ENCODE measurements at places on chromosomes 12 and 14.

DNA sequence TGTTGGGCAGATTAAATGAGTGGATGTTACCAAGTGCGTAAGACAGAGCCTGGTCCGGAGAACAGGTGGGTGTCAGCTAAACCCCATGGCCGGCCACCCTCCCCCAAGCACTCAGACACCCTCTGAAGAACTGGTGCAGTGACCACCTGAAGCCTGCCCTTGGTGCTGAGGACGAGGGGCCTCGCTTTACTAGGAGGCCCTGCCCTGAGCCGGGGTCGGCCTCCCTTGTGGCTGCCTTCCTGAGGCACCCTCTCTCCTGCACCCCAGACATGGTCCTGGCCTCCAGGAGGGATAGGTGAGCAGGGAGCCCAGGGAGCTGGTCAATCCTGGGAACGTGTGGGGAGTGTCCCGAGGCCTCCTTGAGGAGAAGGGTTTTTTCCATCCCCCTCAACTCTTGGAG is 4.9 kb upstream of the KIF26A start:
- no peak for DNase-seq

DNA sequence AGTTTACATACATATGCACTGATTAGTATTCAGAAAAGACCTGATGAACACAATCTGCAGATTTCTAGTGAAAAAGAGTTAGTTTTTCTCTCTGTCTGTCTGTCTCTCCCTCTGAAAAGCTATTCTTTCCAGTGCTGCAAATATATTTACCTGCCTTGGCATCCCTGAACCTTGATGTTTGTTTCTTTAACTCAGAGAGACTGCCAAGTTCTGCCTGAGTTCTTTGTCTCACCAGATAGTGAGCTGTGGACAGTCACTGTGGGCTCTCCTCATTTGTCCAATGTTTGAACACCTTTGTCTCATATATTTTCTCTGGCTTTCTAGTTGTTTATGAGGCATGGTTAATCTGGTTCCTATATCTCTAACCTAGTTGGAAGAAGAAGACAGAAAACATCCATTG is 250.4 kb downstream of the SOX5 start:
- DNase-seq, result no peak

DNA sequence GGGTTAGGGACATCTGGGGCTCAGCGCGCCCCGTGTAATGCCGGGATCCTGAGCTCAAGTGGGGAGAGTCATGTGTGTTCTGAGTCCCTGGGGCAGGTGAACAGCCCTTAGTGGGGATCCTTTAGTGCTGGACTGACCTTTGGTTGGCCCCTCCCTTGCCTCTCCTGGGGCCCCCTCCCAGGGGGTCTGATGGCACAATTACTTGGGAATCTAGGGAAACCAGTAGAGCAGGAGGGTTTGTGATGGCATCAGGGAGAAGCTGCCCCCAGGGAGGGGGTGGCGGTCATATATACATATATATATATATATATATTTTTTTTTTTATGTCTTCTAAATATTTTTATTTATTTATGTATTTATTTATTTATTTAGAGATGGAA is at the start of gene MORN3:
TSS of gene MORN3 (minus strand) at position 134 of the 380 bp plus-strand sequence. CDS start 171 bp downstream, outside the sequence.
- no peak for DNase-seq

- DNase-seq, result no peak
Observed at GRCh38 chr12:27859648-27860047, 79.6 kb upstream of the MANSC4 start.

GRCh38 chr14:105479431-105480158 is 5.0 kb downstream of the CRIP2 start:
- no peak for DNase-seq

DNA sequence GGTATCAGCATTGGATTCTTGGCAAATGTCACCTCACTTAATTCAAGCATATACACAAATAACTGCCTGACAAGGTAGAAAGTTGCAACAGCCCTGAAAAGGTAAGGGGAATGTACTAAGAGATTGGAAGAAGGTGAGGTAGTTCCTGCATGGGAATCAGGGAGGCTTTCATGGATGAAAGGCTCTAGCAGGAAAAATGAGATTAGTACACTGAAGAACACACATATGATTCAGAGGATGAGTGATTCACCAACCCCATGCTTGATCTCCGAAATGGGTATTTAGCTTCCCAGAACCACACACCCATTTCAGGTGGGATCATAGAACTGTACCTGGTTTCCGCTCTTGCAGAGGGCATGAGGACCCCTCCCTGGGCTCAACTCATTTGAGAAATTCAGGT is 65.8 kb downstream of the PAH start:
- DNase-seq, result no peak

DNA sequence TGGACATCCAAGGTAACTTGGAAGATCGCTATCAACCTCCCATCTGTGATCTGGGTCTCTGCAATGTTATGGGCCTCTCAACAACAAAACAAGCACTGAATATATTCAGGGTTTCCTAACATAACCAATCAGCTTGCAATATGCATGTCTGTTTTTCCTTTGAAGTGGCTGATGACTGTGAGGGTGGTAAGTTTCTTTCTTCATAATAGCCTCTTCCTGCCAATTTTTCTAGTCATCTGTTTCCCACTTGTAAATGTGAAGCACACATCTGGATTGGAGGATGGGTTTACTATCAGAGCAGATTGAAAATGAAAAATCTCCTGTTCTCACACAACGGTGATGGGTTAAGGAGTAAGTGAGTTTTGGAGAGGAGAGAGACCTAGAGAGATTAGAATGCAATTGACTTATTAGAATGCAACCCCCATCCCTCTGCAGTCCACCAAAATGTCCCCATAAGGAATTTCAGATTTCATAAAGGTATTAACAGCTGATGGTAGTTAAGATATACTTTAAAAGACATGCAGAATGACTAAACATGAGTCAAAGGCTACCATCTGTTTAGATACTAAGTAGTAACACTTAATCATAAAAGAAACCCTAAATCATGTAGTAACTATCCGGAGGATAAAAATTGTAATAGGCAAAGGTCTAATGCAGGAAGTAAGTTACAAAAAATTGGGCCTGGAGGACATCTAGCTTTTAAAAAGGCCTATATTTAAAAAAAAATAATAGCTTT is 58.4 kb upstream of the SAV1 start:
- no peak for DNase-seq

- no peak for DNase-seq
Observed at GRCh38 chr14:30063746-30064145, 136.1 kb upstream of the PRKD1 start.

- no peak for DNase-seq
Observed at GRCh38 chr12:92539976-92540781, 162.6 kb upstream of the PLEKHG7 start.

DNA sequence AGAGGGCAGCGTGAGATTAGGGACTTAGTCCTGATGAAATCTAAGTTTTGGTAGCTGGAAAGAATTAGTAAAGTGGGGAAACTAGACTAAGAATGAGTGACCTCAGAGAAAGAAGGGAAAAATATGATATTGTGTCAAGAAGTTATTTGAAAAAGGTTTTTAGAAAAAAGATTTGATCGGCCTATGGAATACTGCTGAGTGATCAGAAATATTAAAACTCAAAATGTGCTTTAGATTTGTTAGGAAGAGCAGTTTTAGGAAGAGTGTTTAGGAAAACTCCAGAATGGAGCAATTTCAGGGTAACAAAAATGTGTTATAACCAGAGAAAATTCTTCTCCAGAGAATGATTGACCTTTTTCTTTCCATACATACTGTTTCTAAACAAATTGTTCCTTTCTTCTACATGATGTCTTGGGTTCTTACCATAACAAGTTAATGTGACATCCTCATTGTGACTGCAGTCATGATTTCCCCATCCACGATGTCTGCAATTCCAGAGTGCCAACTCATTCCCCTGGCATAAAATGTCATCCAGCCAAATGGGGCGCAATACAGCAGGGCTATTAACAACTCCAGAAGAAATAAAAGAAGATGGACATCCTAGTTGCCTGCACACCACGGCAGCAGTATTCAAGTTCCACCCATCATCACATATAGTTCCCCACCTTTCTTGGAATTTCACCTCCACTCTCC is 11.8 kb downstream of the CD163L1 start:
- no peak for DNase-seq

DNA sequence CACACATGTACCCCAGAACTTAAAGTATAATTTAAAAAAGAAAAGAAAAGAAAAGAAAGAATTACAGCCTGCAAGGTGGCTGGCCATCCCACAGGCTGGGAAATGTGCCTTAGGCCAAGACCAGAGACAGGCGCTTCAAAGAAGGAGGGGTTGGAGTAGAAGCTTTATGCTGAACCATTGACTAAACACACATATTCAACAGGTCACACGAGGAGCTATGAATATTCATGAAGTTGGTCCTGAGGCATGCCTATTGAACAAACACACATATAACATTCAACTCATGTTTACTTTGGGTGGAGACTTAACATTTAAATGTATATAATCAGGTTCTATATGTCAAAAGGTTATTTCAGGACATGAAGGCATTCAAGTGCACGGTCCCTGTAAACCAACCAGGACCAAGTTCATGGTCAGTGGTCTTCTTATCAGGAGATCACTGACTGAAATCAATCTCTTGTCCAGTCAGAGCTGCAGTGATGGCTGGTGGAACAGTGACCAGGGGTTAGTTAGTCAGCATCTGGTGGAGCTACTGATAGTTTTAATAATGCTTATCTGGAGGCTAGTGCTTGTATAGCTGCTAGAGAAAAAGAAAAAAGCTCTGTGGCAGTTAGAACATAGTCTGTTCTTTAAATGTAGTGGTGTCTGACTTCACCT is 35.6 kb upstream of the ITPR2 start:
- DNase-seq, result no peak

- no peak for DNase-seq
Observed at GRCh38 chr12:25828188-25828587, 130.3 kb upstream of the RASSF8 start.

- DNase-seq, result no peak
Observed at GRCh38 chr12:11653215-11653753, 3.8 kb downstream of the ETV6 start.

GRCh38 chr12:124939079-124939420 is 24.6 kb upstream of the UBC start:
- peak; percentile 40 for DNase-seq

DNA sequence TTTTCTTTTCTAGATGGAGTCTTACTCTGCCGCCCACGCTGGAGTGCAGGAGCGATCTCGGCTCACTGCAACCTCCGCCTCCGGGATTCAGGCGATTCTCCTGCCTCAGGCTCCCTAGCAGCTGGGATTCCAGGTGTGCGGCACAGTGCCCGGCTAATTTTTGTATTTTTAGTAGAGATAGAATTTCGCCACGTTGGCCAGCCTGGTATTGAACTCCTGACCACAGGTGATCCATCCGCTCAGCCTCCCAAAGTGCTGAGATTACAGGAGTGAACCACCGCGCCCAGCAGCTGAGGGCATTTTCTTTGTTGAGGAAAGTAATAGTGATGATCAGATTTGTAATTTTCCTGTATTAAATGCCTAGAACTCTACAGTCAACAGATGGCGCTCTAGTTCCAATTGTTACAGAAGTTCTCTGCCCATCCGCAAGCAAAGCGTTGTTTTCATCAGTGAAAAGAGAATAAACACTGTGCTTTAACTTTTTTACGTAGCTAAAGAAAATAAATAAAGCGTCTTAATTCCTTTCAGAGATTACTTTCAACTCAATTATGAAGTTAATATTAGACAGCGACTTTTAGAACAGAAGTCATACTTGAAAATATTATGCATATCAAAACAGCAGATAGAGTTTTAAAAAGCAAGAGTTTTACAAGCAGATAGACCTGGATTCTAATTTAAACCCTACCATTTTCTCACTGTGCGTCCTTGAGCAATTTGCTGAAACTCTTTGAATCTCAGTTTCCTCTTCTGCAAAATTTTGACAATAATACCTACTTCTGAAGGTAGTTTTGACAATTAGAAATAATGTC is 335.1 kb downstream of the DUSP6 start:
- no peak for DNase-seq

DNA sequence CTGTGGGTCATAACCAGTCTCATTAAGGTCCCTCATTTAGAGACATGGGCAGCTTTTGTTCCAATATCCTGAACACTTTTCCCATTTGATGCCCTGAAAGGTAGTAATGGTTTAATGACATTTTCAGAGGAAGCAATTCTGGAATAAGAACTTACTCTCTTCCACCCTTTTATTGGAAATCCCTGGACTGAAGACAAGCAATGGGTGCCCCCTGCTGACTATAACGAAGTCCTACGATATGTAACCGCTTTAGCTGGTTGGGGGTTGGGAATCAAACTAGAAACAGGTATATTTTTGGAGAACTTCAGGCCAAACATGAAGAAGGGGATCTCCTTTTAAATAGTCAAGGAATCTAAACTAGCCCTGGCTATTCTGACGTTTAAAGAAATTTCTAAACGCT is 20.5 kb downstream of the SARNP start:
- DNase-seq, result no peak
